ENCODE measurements at places on chromosomes 13 and 19.
A peak's percentile ranks its signal among the peaks of the same experiment; 100 is the strongest.

DNA sequence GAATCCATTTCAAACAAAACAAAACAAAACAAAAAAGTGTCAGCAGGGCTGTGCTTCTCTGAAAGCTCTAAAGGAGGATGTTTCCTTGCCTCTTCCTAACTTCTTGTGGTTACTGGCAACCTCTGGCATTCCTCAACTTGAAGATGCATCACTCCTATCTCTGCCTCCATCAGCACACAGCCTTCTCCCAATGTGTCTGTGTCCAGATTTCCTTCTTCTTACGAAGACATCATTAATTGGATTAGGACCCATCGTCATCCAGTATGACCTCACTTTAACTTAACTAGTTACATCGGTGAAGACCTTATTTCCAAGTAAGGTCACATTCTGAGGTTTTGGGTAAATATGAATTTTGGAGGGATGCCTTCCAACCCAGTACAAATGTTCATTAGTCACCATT is 33.8 kb upstream of the GTF2F2 start:
- no peak for DNase-seq

- no peak for DNase-seq
Observed at GRCh38 chr13:81302125-81302524, 961.2 kb upstream of the SPRY2 start.

GRCh38 chr19:13976446-13976845 is 24.1 kb downstream of the DCAF15 start:
- DNase-seq, result no peak

DNA sequence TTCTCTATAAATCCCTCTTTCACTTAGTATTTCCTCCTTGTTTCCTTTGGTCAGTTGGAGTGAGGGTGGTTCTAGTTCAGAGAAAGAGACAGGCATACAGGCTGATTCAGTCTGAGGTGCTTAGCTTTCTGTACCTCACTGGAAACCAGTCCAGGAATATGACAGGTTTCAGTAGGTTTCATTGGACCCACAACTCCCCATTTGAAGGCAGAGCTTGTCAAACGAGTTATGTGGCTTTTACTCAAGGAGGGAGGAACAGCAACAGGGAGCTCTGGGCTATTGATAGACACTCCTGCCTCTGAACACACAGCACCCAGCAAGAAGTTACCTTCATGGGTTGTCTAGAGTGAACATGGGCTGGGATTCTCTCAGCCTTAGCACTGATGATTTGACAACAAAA is 14.5 kb downstream of the ACTN4 start:
- no peak for DNase-seq

DNA sequence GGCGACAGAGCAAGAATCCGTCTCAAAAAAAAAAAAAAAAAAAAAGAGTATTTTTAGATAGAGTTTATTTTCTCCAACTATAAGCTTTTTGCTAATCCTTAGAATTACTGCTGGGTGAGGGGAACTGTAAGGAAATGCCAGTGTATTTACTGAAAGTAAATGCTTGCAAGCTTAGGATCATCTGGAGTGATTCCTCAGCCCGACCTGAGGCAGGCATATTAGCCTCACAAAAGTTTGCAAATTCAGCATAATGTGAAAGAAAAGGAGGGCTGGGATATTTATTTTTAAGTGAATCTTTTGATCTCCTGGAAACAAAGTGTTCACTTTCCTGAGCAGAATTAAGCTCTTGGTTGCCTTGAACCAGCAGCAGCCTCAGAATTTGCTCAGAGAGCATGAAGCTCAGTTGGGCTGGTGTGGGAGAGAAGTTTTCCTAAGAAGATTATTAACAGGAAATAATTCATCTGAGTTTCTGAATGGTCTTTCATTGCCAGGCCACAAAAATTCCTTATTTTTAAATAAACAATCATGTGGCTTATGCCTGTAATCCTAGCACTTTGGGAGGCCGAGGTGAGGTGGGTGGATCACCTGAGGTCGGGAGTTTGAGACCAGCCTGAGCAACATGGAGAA is 24.7 kb upstream of the SPATA13 start:
- no peak for DNase-seq

DNA sequence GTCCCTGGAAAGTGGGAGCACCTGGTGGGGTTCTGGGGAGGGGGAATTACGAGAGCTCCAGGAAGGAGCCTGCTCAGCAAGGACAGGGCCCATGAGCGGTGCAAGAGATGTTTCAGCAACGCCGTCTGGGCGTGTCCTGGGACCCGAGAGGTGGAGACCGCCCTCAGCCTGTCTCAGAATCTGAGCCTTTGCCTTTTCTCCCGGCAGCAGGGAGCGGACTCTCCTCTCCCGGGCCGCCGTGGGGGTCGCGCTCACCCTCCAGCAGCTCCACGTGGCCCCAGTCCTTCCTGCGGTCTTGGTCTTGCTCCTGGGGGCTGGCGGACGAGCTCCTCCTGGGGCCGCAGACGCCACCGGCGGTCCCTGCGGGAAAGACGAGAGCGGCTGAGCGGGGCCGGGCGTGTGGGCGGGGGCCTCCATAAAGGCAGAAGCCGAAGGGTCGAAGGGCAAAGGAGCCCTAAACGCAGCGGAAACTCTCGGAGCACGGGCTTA is 714 bp downstream of the POLRMT start:
- peak; percentile 64 for DNase-seq

Measured in activated CD4-positive, alpha-beta memory T cell treated with anti-CD3 and anti-CD28 coated beads for 36 hours (primary cell).